Left colon (tissue), 2 donors: ENCODE measurements at places on chromosomes 6 and 20. TPM values are rescaled to one million over a fixed set of nuclear protein-coding genes. Genes with fewer than 3 reads are reported as not detected.

- no peak for DNase-seq
These were observed 915.2 kb downstream of the TFAP2A start for GRCh38 chr6:9499709-9500108.

DNA sequence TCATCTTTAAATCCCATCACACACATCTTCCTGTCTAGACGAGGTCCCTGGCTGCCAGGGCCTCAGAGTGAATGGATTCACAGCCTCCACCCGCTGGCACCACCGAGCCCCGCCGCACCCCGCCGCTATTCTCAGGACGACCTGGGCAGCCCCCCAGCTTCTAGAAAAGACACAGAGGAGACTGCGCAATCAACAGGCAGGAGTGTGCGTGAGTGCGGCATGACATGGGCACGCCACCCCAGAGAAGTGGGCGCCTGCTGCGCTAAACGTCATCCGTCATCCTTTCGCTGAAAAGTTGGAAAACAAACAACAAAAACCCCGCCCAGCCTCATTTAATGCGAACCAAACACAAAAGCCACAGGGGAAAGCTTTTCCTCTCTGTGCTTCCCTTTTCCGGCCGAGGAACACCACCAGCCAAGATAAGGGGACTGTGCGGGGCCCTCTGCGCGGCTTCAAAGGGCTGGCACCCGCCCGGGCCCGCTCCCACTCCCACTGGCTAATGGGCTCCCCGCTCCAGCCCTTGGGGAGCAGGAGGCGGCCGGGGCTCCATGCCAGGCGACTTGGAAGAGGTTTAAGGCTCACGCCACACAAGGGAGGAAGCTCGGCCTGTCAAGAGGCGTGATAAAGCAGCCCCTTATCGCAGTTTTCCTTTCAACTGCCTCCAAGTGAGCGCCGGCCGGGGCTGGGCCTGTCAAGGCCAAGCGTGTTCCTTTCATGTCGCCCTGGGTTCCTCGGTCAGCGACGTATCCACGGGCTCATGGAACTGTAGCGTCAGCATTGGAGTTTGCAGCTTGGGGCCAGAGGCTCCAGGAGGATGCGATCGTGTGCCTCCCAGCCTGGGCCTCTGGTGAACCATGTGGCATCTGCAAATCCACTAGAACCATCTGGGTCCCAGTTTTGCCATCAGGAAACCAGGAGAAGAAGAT lies 50.1 kb downstream of the NFATC2 start:
- no peak for DNase-seq

DNA sequence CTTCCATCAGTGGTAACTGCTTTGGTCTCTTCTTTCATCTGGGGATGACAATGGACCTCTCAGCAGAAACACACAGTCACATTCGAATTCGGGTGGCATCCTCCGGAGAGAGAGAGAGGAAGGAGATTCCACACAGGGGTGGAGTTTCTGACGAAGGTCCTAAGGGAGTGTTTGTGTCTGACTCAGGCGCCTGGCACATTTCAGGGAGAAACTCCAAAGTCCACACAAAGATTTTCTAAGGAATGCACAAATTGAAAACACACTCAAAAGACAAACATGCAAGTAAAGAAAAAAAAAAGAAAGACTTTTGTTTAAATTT lies 6.1 kb downstream of the EDN1 start:
- peak; percentile 64 for DNase-seq

- DNase-seq, result no peak
These were observed 1107.8 kb upstream of the FLRT3 start for GRCh38 chr20:15445056-15445840.

DNA sequence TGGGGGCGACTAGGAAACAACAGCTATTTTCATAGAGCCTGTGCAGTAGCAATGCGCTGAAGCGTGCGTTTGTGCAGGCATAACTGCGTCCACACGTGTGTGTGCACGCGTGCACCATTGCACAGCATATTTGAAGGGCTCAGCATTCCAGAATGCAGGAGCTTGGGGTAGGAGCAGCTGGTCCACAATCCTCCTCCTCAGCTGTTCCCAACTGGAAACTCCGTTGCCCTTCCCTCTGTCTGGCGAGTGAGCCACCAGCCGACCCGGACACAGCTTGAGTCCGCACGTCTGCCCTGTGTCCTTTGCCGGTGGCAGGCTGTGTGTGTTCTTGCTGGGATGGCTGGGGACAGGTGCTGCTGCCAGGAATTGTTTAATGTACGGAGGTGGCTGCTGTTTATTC lies 110.2 kb downstream of the SASH1 start:
- DNase-seq, result no peak

DNA sequence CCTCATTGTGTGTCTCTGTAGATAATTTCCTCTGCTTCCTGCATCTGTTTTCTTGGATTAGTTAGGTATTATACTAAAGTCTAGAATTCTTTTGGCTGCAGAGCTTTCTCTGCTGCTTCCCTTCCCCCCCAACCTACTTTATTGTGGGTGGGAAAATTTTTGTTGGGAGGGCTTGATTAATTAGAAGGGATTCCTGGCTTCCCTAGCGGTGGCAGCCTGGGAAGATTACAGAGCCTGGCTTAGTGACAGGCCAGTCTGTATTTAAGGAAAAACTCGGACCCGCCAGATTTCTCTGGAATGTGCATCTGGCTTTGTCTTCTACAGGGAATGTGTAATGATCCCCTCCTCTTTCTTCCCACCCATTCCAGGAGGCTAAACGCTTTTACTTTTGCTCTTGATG lies 31.2 kb downstream of the SLX4IP start:
- DNase-seq, result no peak

GRCh38 chr6:62570372-62570771 lies 284.3 kb upstream of the KHDRBS2 start:
- DNase-seq, result no peak

DNA sequence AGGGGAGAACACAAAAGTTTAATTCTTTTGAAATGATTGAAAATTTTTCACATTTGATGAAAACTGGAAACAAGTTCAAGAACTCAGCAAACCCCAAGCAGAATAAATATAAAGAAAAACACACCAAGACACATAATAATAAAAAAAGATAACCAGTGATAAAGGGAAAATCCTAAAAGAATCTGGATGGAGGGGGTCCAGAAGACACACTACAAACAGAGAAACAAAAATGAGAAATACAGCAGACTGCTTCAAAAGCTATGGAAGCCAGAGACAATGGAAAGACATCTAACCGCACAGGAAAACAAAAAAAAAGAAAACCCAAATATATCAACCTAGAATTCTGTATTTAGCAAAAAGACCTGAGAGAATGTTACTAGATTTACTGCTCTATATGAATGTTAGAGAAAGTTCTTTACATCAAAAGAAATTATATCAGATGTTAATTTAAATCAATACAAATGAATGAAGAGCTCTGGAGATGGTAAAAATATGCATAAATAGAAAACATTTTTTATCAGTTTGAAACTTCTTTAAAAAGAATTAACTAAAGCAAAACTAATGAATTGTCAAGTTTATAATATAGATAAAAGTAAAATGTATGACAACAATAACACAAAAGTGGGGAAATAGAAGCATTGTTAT lies 310.7 kb upstream of the PREP start:
- DNase-seq, result no peak

- DNase-seq, result no peak
These were observed 3.2 kb upstream of the EEF1A2 start for GRCh38 chr20:63501818-63502670.

- DNase-seq, result no peak
These were observed 168.0 kb downstream of the KIF16B start for GRCh38 chr20:16405254-16405653.

GRCh38 chr20:36218380-36219064 lies 17.8 kb upstream of the AAR2 start:
- DNase-seq, result no peak

DNA sequence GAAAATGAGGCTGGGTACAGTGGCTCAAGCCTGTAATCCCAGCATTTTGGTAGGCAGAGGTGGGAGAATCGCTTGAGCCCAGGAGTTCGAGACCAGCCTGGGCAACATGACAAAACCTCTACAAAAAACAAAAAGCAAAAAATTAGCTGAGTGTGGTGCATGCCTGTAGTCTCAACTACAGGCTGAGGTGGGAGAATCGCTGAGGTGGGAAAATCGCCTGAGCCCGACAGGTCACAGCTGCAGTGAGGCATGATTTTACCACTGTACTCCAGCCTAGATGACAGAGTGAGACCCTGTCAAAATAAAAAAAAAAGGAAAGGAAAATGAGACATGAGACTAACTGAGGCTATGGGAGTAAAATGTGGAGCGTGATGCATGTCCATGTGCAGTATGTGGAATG lies 88.0 kb upstream of the CD83 start:
- no peak for DNase-seq

DNA sequence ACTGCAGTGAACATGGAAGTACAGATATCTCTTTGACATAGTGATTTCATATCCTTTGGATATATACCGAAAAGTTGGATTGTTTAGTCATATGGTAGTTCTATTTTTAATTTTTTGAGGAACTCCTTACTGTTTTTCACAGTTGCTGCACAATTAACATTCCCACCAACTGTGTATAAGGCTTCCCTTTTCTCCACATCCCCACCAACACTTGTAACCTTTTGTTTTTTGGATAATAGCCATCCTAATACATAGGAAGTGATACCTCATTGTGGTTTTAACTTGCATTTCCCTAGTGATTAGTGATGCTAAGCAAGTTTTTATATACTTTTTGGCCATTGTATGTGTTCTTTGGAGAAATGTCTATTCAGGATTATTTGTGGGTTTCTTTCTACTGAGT lies 45.1 kb upstream of the TENT5A start:
- no peak for DNase-seq

- DNase-seq, result no peak
These were observed 110.6 kb downstream of the SULF2 start for GRCh38 chr20:47674686-47675085.

DNA sequence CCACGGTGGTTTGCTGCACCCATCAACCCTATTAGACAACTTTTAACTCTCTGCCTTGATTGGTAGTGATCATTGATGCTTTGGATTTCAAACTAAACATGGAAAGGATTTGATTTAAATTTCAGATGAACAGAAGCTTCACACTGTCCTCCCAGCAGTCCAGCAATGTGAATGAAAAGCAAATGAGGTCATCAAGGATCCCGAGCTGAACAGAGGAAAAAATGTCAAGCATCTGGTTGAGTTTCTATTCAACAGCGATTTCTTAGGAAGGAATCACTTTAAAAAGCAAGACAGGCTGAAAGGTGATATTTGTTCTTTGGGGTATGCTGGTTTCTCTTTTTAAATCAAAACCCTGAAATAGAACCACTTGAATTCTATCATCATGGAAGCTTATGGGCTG lies 10.6 kb upstream of the SAMD3 start:
- DNase-seq, result no peak

MYLK4 gene
- total RNA-seq, result 0.55 TPM

CDSN gene
- total RNA-seq, result not detected

THBS2 gene
- 5.0 TPM for total RNA-seq

FGD2 gene
- 13.5 TPM for total RNA-seq

BPIFA1 gene
- not detected for total RNA-seq

SLC22A7 gene
- total RNA-seq, result not detected

ZC2HC1B gene
- total RNA-seq, result not detected

SUMO4 gene
- total RNA-seq, result 2.7 TPM
